GM23248 (cell line): ENCODE measurements at places on chromosomes 2 and 18.

GRCh38 chr2:66013456-66013855 is 421.5 kb upstream of the MEIS1 start:
- DNase-seq = no peak

DNA sequence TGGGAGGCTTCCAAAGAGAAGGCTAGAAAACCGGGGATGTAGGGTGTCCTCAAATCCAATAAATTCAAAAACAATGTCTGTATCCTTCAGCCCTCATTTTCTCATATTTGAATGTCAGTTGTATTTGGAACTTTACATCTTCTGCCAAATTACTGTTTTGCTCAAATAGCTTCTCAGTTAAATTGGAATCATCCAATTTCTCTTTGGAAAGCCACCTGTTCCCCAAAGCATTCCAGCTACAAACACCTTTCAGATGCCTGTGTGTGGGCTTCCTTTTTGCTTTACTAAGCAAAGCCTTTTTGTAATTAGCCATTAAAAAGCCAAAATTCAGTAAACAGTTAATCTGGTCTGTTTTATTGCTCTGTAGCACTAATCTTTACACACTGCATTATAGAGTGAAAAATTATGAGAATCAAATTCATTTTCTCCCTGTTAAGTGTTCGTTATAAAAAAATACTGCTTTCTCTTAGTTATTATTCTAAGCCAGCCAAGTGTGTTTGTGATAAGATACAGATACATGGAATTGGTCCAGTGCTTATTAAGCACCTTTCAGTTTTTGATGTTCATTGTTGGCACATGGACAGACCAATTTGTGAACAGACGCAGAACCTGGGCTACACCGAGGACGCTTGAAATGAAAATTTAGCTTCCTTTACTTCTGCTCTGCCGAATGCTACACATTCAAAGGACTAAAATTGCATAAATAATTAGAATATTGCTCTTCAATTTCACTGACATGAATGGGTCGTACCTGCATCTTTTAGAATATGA is 151.6 kb downstream of the RTN4 start:
- DNase-seq = no peak

DNA sequence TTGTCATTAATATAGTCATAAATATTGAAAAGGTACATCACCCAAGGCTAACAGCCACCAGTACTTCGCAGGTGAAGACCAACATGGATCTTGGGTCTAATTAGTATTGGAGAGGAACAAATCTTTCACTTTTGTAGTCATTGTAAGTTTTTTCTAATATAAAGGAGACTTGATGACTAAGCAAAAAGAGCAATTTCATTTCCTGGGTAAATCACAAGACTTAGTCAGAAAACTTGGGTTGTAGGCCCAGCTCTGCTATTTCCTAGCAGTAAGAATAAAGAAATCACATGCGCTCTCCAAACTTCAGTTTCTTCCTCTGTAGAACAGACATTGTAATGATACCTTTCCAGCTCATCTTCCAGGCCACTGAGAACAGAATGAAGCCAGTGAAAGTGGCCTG is 40.9 kb downstream of the NRP2 start:
- peak; percentile 56 for DNase-seq

DNA sequence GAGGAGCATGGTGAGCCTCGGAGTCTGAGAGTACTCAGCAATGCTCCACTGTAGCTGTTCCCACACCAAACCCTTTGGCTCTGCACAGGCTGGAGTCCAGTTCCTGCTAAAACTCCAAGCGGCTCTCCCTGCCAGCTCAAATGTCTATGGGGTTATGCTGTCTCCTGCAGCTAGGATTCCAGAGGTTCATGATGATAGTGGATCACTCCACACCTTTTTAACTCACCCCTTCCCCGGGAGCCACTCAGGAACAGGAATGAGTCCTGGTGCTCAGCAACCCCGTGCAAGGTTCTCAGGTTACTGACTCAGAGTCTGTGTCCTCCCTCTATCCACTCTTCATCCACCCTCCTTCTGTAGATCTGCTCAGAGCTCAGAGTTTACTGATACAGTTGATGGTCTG is 410.0 kb downstream of the CDH19 start:
- DNase-seq = no peak

DNA sequence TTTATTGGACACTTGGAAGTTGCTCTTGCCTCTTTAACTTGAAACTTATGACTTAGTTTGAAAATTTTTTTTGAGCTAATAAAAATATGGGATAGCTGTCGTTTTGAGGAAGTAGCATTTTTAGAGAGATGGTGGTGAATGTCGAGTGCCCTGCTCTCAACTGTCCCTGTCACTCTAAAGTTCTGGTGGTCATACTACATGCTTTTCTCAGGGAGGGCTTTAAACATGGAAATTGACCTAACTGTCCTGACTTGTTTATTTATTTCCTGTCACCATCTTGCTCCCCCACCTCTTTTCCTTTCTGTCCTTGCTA is 16.0 kb downstream of the CEP192 start:
- DNase-seq = no peak
